ENCODE measurements at places on chromosomes 12 and 14.
A peak's percentile ranks its signal among the peaks of the same experiment; 100 is the strongest.

GRCh38 chr12:49925433-49926204, 21.9 kb upstream of the FAIM2 start:
- DNase-seq: no peak

DNA sequence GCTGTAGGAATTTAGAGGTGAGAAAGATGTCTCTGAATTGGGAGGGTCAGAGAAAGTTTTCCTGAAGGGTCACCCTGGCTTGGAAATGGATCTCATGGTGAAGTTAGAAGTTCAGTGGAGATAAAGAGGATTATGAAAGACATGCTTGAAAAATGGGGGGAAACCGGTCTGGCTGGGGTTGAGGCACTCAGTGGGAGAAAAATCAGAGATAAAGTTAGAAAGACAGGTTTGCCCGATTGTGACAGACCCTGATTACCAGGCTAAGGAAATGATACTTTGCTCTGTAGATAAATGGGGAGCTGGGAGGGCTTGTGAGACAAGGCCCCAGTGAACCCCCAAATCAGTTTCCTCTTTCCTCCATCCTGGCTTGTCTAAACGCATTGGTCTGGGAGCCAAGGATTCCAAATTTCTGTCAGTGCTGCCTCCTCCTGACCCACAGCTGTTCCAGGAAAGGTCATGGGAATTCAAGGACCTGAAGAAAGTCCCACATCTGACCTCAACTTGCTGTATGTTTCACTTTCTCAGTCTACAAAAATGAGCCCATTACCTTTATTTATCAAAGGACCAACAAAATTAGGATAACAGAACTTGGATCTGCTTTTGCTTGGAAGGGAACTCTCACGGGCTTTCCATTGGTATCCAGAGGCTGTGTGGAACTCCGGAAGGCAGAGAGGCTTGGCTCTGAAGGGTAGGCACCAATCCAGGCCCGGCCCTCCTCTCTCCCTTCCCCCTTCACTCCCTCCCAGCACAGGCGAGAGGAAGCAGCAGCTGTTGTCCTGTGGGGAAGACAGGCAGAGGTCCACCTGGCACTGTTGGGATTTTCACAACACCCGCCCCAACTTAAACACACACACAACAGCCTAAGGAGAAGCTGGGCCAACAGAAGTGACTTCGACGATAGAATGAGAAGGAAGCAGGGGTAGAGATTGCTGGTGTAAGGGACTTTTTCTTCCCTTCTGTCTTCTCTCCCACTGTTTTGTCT, 3.4 kb upstream of the RNASE7 start:
- DNase-seq: no peak

- no peak for DNase-seq
These were observed 40.0 kb downstream of the OSBPL8 start for GRCh38 chr12:76519538-76519937.

DNA sequence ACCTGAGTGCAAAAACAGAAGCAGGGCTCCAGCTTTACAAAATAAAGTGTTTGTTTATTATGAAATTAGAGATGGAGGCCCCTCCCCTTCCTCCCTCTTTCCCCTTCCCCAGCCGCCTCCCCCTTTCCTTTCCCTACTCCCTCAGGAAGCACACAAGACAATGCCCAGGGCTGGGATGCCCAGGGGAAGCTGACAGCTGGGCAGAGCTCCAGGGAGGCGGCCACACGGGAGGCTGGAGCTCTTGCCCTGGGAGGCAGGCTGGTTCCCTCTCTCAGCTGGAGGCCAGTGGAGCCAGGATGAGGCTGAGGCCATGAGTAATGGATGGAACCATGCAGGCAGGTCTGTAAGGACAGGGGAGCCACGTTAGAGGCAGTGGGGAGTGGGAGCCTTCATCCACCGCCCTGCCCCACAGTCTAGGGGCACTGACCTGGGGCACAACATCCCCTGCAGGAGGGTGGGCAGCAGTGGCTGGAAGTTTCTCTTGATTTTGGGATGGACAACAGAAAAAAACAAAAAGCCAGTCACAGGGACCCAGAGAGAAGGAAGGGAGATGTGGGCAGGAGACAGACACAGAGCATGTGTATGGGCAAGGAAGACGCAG, 5.1 kb downstream of the PSMB11 start:
- no peak for DNase-seq

DNA sequence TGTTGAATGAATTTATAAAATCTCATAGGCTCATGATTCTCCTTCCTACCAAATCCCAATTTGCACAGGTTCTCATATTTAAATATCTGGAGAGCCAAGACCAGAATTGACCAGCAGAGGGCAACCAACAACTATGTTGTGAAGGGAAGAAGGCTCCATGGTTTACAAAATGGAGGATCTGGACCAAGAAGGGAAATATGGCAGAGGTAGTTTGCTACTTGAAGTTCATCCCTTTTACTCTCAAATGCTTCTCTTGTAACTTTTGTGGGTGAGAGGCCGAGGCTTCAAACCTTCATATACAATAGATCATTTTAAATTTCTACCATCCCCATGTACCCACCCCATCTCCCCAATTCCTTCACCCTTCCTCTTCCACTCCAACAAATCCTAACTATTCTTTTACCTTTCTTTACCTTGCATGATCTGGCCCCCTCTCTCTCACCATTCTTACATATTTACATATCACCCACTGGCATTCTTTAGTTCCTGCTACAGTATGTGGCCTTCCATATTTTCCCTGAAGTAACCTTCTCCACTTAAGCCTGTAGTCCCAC, 3.8 kb upstream of the SMARCC2 start:
- DNase-seq: peak; percentile 55

- no peak for DNase-seq
These were observed 51.1 kb upstream of the DNM1L start for GRCh38 chr12:32627976-32628375.

DNA sequence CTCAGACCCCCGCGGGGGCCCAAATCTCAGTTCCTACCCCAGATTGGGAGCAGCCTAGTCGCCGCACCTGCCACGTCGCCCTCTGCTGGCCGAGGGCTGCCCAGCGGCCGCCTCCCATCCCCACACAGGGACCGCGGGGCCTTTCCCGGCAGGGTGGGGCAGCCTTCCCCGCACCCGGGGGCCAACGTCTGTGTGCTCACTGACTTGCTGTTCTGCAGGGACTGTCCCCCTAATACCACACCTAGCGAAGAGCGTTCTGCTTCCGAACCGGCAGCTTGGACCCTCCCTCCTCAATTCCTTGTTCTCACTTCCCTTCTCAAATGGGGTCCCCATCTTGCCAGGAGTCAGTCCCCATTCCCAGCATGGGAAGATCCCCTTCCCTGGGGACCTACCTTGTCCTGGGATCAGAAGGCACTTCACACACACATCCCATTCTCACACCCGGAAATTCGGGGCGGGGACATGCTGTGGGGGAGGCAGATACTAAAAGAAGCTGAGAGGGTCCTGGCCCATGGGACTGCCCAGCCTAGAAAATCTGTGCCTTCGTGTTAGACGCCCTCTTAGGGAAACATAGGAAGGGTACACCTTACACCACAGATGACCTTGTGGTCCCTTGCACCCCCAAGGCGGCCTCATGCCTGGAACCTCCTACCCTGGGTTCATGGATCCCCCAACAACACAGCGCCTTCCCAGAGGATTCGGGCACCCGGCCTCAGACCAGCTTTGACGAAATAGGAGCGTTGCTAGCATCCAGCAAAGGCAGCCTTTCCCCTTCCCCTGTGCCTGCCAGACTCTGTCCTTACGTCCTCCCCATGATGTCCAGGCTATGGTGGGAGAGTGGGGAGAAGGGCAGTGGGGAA, 16.4 kb downstream of the ACVRL1 start:
- peak; percentile 11 for DNase-seq

- DNase-seq: no peak
These were observed 32.7 kb downstream of the PRMT8 start for GRCh38 chr12:3523728-3524127.

DNA sequence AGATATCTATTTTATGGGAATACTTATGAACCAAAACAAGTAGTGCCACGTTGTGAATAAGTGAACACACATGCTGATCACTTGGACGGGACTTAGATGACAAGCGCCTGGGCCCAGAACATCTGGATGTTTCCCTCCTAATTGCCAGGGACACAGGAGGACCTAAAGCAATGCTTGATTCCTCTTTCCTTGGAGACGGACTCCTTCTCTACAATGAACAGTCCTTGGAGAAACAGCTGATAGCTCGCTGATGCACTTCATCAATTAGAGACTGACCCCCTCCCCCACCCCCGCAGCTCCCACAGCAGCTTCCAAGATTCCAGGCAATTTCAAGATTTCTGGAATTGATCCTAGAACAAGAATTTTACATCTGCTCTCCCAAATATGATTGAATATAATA, 86.4 kb downstream of the ST8SIA1 start:
- DNase-seq: no peak

- no peak for DNase-seq
These were observed 636 bp downstream of the ZFYVE21 start for GRCh38 chr14:103716091-103716801.

DNA sequence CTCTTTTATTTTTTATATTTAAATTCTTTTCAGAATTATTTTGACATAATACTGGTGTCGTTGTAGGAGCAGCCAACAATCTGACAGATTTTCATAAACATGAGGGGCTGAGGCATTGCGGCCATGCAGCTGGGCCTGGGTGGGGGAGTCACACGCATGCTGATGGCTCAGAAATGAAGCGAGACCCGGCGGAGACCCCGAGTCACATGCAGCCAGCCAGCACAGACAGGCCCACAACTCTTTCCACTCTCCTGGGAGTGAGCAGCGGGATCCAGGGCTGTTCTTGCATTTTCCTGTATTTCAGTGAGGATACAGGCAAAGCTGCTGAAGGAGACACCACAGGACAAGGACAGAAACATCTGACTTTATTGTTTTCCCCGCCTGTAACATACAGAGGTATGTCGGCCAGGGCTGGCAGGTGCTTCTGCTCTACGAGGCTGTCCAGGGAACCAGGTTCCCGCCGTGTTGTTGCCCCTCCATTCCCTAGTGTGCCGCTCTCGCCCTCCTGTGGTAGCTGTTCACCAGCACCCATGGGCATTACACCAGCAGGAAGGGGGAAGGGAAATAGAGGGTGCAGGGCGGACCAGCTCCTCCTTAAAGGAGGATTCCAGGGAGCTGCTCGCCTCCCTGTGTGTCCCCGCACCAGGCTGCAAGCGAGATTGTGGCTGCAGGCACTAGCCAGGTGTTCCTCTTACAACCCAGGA, 30.5 kb downstream of the FZD10 start:
- no peak for DNase-seq

DNA sequence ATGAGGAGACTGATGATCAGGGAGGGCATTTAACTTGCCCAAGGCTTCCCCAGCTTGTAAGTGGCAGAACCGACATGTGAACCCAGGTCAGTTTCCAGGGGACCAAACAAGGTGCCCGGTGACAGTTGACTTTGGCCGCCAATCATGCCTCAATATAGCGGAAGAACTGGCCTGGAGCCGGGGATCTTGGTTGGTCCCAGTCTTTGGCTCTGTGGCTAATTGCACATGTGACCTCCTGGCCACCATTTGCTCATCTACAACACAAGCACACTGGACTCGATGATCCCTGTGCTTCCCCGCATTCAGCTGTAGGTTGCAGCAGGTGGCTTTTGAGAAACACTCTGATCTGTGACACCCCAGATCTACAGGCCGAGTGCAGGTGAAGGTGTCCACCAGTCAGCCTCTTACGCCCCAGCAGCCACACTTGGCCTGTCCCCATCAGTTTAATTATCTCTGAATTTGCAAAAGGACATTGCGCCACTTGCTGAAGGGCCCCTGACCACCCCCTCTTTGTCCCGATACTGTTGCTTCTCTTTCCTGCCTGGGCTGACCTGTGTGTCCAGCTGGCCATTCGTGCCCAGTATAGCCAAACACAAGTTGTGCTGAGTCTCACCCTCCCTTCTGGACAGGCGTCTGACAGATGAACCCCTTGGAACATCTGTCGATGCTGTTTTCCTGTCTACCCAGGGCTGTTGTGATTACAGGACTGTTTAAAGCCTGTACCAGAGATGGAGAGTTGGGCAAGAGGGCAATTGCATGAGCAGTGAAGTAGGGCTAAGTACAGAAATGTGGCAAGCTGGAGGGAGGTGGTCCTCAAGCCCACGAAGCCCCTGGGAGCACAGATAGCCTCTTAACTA, 14.1 kb downstream of the ACACB start:
- no peak for DNase-seq

DNA sequence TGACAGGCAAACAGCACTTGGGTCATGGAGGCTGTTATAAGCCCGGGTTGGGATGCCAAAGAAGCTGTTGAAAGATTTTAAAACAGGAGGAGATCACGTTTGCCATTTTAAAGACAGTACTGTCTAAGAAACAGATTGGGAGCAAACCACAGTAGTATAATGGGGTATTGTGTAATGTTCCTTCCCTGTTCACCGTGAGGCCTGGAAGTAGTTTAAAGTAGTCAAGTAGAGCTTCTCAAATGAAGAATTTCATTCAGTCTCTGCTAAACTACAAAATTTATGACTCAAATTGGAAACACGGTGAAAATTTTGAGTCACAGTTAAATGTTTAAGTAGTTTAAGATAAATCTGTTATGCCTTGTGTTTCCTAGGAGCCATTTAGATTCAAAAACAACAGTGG, 35.8 kb downstream of the ATP2A2 start:
- no peak for DNase-seq

GRCh38 chr14:69484444-69485314, at the start of gene PLEKHD1:
Gene PLEKHD1 (plus strand): TSS chr14:69484728. CDS start chr14:69484966, 238 bp downstream.
- DNase-seq: no peak

- no peak for DNase-seq
These were observed 21.3 kb downstream of the IL31 start for GRCh38 chr12:122152754-122153153.

GRCh38 chr12:52419656-52420055, 13.5 kb upstream of the KRT82 start:
- DNase-seq: no peak

DNA sequence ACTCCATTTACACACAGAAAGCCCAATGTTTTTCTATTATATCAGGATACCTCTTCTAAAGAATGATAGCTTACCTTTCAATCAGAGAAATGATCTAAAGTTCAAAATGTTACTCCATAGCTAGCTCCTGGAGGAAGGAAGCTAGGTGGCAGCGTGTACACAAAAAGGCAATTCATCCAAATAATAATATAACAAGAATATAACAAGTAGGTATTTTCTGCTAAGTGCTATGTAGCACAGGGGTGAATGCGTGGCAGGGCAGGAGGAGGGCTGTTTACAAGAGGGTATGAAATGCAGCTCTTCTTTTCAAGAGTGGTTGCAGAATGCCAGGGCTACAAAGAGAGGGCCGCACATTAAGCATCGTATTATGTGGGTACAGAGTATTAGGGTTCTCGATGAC, 663 bp upstream of the SNAPC1 start:
- DNase-seq: no peak

- no peak for DNase-seq
These were observed 310.0 kb downstream of the ADAMTS20 start for GRCh38 chr12:43241986-43242385.

DNA sequence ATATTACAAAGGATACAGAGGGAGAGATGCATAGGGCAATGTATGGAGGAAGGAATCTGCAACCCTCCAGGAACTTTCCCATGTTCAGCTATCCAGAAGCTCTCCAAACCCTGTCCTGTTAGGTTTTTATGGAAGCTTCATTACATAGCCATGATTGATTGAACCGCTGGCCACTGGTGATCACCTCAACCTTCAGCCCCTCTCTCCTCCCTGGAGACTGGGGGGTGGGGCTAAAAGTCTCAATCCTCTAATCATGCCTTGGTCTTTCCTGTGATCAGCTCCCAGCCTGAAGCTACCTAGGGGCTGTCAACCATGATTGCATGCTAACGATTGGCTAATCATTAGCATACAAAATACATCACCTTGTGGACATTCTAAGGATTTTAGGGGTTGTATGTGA, 123.4 kb downstream of the ST8SIA1 start:
- DNase-seq: no peak

- no peak for DNase-seq
These were observed 25.1 kb downstream of the ANKS1B start for GRCh38 chr12:99959549-99960170.
